ENCODE measurements at places on chromosomes 16 and 17.

DNA sequence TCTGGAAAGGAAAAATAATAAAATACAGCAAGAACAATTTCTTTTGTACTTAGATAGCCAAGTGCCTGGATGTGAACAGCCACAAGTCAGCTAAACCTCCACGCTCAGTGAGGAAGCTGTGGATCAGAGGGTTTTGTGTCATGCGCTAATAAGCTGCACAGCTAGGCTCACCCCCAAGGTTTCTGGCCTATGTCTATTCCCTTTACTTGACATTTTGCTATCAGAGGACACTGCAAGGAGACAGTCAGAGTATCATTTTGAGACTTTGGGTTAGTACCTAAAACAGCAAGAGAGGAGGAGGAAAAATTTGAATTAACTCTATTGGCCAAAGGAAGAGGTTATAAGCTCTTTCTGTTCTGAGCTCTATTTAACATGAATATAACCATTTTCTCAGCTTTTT, 139.3 kb downstream of the KCNJ2 start:
- DNase-seq = no peak

GRCh38 chr16:80084614-80085013, 456.2 kb upstream of the DYNLRB2 start:
- DNase-seq = peak; percentile 34

- no peak for DNase-seq
Measured at GRCh38 chr16:7351610-7352510, 19.2 kb downstream of the RBFOX1 start.

GRCh38 chr16:48008011-48008525, 147.7 kb downstream of the ABCC12 start:
- no peak for DNase-seq

Measured in T-helper 2 cell (primary cell).